Activated CD8-positive, alpha-beta memory T cell treated with anti-CD3 and anti-CD28 coated beads for 4 hours (primary cell): ENCODE measurements at places on chromosomes 6 and 20.

DNA sequence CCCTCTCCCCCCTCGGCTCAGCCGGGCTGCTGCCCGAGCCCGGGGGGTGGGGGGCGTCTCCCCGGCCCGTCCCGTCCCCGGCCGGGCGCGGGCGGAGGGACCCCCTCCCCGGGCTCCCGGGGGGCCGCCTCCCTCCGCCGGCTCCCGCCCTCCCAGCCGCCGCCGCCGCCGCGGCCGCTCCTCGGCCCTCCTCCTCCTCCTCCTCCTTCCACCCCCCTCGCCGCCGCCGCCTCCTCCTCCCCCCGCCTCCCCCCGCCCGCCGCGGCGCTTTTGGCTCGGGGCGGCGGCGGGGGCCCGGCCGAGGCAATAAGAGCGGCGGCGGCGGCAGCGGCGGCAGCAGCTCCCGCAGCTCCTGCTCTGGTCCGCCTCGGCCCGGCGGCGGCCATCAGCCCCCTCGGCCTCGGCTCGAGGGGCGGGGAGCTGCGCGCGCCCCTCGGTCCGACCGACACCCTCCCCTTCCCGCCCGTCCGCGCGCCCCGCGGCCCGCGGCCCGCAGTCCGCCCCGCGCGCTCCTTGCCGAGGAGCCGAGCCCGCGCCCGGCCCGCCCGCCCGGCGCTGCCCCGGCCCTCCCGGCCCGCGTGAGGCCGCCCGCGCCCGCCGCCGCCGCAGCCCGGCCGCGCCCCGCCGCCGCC lies 38.7 kb downstream of the GNAS start:
- DNase-seq, result peak; percentile 57

DNA sequence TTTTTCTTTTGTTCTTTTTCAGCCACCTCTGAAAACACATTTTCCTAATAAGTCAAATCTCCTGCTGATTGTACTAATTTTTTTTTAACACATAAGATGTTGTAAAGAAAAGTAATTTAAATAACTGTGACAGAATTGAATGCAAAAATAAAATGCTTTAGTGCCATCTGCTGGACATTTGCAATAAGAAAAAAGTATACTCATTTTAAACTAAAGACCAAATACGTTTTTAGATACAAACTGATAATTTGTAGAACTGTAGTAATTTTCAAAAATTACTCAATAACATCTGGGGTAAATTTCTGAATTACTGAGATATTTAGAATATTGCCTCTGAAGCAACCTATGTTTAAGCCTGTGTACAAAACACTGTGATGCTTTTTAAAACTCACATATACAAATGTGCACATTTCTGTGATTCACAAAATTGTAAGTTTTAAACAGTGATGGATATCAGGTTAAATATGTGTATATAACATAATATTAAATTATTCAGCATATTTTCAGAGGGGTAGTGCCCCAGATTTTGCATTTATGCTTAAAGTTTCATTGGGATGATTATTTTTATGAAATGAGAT lies 198.7 kb downstream of the RIMS1 start:
- no peak for DNase-seq

- no peak for DNase-seq
Observed at GRCh38 chr6:7910298-7910653, 312 bp downstream of the TXNDC5 start.

DNA sequence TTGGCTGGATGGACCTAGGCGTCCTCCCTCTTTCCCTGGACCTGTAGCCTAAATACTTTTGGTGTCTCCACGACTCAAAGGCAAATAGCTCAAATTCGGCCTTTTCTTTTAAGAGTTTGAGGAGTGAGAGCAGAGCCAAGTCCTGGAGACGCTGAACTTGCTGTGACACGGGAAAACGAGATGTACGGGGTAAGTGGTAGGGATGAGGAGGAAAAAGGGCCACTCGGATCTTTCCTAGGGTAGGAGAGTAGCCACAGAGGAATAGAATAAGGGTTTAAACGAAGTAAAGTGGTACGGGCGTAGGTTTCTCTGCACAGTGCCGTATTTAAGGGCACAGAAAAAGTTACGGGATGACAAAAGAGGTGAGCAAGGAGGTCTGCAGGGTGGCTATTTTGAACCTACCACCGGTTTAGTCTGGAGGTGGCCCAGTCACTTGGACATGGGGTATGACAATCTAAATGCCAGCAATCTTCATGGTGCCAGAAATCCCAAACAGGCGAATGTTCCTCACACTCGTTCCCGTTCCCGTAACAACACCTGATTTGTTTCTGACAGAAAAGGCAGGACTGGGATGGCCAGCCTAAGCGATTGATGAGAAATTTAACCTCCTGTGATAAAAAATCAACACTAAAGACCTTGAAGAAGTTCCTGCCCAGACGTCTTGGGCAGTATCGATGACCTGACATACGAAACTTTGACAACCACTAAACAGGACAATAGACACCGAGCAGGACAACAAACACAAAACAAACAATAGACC lies 149.3 kb downstream of the TRIM27 start:
- DNase-seq, result no peak

GRCh38 chr20:44750081-44750805 lies 4.6 kb downstream of the KCNK15 start:
- DNase-seq, result no peak

GRCh38 chr20:15475483-15475882 lies 1097.8 kb downstream of the KIF16B start:
- no peak for DNase-seq

GRCh38 chr6:11586117-11586516 lies 48.6 kb downstream of the TMEM170B start:
- no peak for DNase-seq

- no peak for DNase-seq
Observed at GRCh38 chr6:30818391-30818841, 65.9 kb upstream of the DDR1 start.

GRCh38 chr6:125717120-125717731 lies 32.2 kb upstream of the HEY2 start:
- DNase-seq, result no peak

DNA sequence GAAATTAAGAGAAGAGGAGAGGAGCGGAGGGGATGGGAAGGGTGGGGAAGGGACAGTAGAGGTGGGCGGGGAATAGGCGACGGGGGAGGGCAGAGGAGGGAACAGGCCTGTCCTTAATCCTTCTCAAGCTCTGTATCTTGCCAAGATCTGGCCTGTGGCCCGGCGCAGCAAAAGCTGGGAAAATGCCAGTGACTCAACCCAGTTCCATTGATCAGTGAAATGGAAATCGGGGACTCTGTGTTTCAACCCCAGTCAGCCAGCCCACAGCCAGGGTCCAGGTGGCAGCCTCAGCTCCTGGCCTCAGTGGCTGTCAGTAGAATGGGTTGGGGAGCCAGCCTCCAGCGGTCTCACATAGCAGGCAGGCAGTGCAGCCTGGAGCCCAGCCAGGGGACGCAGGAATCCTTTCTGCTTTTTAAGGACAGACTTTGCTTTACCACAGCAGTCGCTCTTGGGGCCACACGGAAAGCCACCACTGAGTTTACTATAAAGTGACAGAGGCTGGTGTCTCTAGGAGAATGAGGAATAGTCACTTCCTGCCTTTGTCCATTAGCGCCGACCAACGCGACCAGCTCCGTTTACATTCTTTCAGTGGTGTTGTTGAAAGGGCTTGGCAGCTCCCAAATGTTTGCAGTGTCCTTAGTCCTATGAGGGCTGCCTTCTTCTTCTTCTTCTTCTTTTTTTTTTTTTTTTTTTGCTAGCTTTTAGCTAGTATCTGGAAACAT lies 128.0 kb downstream of the RIN2 start:
- DNase-seq, result no peak

DNA sequence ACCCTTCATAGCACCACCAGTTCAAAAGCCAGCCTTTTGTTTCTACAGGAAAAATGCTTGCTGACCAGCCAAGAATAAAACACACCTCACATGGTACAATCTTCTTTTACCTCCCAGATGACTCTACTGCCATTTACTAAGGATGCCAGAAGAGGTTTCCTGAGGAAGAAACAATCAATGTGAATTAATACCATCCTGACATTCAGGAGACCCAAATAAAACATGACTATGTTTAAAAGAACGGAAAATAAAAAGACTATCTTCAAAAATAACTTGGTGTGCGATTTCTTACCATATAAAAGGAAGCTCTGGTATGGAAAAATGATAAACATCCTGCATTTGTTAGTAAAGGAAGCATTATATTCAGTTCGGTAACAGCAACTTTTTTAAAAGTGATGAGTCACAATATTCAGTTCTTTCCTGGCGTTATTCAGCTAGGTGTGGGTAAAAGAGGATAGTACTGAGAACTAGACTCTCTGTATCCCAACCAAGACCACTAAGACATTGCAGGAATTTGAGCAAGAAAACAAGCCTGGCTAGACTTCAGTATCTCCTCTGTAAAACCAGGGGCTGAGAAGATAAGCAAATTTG lies 16.3 kb downstream of the COL21A1 start:
- DNase-seq, result no peak

- no peak for DNase-seq
Observed at GRCh38 chr6:34205466-34205865, 31.2 kb upstream of the HMGA1 start.

GRCh38 chr6:16717275-16717942 lies 43.9 kb downstream of the ATXN1 start:
- no peak for DNase-seq

DNA sequence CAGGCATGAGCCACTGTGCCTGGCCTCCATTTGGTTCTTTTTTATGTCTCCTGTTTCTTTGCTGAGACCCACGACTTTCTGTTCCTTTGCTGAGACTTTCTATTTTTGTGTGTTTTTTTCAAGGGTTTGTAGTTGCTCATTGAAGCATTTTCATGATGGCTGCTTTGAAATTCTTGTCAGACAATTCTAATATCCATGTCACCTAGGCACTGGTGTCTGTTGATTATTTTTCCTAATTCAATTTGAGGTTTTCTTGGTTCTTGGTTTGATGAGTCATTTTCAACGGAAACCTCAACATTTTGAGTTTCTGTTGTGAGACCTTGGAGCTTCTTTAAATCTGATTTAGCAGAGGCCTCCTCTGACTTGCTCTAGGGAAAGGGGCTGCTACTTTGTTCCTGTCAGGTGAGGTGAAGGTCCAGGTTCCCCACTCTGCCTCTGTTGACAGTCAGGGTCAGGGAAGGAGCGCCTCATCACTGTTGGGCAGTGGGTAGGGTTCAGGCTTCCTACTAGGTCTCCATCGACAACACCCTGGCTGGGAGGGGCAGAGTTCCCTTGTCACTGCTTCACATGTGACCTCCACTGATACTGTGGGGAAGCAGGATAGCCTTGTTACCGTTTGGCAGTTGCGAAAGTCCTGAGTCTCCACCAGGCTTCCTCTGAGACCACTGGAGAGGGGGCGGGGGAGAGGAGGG lies 67.2 kb upstream of the RNF24 start:
- DNase-seq, result peak; percentile 3
